Uterine smooth muscle cell (primary cell): ENCODE measurements at places on chromosomes 12 and 14. TPM values are rescaled to one million over a fixed set of nuclear protein-coding genes. Genes with fewer than 3 reads are reported as not detected.

CD27 gene
- total RNA-seq = 0.12 TPM in 1 of 2 replicates, not detected in the other

PPP1R1A gene
- total RNA-seq = not detected in 2 replicates

CRIP2 gene
- total RNA-seq = 37.4 and 50.0 TPM in 2 replicates

SLC6A13 gene
- total RNA-seq = 0.11 TPM in 1 of 2 replicates, not detected in the other

HNF1A gene
- total RNA-seq = not detected in 2 replicates
